WTC11 (cell line): ENCODE measurements at places on chromosomes 16 and 17. TPM values are rescaled to one million over a fixed set of nuclear protein-coding genes. Genes with fewer than 3 reads are reported as not detected.
A peak's percentile ranks its signal among the peaks of the same experiment; 100 is the strongest.

Gene KRTAP9-8
- total RNA-seq = not detected in 3 replicates

- DNase-seq = no peak
These were observed 370.9 kb upstream of the RBFOX1 start for GRCh38 chr16:6961704-6962103.

DNA sequence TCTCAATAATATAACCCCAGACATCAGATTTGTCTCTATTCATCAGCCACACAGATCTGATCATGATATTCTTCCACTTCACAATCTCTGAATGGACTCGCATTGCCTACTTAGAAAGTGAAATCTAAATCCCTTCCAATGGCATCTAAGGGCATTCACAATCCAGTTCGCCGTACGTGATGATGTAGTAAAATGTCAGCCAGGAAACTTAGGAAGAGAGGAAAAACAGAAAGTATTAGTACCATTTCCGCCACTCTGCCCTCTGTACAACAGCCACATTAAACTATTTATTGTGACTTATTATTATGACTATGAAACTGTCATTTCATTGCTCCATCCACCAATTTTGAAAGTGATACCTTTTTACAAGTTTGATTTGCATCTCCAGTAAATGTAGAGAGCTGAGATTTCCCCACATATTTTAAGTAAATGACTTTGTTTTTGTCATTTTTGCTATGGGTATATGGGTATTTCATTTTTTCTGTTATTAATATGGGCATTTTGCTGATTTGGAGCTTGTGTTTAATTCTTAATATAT lies 69.4 kb upstream of the SMIM36 start:
- no peak for DNase-seq

Gene CTF1
- total RNA-seq = 1.4 to 1.9 TPM (median 1.6 TPM) in 3 replicates

Gene KCNH4
- 0.24 to 0.46 TPM (median 0.34 TPM) in 3 replicates for total RNA-seq

GRCh38 chr17:6923385-6923784 lies 72.5 kb upstream of the ALOX12 start:
- no peak for DNase-seq

DNA sequence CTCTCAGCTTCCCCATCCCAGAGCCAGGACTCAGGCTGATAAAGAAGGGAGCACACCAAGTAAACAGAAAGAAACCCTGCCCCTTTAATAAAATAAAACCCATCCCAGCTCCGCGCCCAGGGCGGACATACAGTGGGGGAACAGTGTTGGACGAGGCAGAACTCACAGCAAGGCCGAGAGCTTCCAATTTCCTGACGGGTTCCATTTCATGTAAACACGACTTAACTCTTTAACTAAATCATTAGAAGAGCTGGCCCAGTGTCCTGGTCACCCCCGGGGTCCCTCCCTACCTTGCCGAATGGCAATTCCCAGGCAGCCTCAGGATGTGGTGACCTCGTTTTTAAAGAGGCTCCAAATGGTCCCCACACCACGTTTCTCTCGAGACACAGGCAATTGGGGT lies 340.7 kb downstream of the FOXL1 start:
- no peak for DNase-seq

DNA sequence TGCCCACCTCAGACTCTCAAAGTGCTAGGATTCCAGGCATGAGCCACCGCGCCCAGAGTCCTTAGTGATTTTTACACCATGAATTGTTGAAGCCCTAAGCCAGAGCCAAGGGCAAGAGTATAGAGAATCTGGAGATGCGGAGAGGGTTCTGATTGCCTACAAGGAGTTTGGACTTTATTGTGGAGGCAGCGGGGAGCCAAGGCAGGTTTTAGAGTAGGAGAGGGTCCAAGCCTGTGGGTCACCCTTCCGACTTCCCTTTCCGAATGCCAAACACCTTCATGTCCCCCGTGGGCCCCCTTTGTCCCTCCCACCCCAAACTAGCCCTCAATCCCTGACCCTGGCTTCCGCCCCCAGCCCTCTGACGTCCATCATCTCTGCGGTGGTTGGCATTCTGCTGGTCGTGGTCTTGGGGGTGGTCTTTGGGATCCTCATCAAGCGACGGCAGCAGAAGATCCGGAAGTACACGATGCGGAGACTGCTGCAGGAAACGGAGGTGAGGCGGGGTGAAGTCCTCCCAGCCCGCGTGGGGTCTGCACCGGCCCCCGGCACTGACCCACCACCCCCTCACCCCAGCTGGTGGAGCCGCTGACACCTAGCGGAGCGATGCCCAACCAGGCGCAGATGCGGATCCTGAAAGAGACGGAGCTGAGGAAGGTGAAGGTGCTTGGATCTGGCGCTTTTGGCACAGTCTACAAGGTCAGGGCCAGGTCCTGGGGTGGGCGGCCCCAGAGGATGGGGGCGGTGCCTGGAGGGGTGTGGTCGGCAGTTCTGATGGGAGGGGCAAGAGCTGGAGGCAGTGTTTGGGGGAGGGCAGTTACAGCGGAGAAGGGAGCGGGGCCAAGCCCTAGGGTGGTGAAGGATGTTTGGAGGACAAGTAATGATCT lies 7.1 kb downstream of the MIEN1 start:
- peak; percentile 76 for DNase-seq
